Stimulated activated CD4-positive, alpha-beta T cell treated with anti-CD3 and anti-CD28 coated beads, Interleukin-1b, Interleukin-23, amount 100 ng/mL, for 1 hour (primary cell): ENCODE measurements at places on chromosomes 7 and 10.

GRCh38 chr7:15168489-15168888, 265.9 kb upstream of the DGKB start:
- no peak for DNase-seq

GRCh38 chr7:33485747-33486493, 356.6 kb downstream of the BBS9 start:
- no peak for DNase-seq

DNA sequence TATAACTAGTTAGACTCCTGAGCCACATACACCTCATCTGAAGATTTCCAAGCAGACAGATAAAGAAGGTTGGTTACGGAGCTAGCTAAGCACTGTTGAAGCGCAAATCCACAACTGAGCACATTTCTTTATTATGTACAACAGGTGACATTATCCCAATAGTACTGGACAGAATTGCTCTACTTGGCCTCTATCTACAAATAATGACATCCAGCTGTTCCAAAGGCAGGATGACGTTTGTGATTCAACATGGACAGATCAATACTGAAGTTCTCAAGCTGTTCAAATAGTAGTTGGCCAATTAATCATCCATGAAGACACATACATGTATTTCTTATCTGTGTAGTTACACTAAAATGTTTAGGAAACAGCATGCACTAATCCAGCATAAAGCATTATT, 101.0 kb downstream of the UBE2H start:
- DNase-seq: no peak

GRCh38 chr7:36677769-36678437, 46.4 kb downstream of the AOAH start:
- peak; percentile 47 for DNase-seq

GRCh38 chr10:10644676-10645385, 372.8 kb upstream of the CELF2 start:
- DNase-seq: no peak

GRCh38 chr7:54253036-54253373, 289.2 kb upstream of the VSTM2A start:
- no peak for DNase-seq

DNA sequence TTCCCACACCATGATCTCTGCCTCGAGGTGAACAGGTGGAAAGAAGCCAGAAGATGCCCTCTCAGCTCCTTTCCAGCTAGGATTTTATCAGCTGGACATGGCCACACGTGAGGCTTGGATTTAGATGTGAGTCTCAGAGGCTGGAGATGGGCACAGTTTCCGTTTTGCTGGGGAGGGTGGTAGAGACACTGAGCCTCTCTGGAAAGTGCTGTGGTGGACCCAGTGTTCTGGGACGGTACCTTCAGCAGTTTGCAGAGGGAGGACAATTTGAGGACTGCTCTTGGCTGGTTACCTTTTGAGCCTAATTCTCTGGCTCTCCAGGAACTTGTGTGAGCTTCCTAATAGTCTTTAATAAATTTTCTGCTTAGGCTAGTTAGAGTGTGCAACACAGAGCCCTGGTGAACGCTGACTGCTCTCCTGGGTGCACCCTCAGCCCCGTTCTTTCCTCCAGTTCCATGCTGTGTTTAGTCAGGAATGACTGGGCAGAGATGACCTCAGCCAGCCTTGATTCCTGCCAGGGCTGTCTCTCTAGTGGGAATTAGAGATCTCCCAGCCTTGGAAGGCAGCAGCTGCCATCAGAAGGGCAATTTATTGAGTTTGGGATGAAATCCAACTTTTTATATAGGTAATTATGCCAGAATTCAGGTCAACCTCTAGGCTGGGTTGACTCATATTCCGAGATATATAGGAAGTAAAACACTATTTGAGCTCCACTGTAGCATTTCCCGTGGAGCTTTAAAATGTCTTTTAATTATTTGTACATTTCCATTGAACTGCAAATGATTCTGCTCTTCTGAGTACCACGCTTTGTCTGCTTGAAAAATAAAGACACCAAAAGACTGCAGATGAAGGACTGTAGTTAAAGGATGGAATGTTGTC, 103.9 kb downstream of the GATA3 start:
- no peak for DNase-seq

DNA sequence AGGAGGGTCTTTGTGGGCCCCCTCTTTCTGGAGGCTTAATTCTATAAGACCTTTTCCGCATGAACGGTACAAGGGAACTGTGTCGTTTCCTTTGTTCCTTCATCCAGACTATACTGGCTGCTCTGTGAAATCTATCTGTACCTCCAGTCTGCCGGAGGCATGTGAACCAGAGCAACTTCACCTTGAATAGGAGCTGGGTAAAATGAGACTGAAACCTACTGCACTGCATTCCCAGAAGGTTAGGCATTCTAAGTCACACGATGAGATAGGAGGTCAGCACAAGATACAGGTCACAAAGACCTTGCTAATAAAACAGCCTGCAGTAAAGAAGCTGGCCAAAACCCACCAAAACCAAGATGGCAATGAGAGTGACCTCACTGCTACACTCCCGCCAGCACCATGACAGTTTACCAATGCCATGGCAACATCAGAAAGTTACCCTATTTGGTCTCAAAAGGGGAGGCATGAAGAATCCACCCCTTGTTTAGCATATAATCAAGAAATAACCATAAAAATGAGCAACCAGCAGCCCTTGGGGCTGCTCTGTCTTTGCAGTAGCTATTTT, 36.8 kb upstream of the INPP5F start:
- no peak for DNase-seq

DNA sequence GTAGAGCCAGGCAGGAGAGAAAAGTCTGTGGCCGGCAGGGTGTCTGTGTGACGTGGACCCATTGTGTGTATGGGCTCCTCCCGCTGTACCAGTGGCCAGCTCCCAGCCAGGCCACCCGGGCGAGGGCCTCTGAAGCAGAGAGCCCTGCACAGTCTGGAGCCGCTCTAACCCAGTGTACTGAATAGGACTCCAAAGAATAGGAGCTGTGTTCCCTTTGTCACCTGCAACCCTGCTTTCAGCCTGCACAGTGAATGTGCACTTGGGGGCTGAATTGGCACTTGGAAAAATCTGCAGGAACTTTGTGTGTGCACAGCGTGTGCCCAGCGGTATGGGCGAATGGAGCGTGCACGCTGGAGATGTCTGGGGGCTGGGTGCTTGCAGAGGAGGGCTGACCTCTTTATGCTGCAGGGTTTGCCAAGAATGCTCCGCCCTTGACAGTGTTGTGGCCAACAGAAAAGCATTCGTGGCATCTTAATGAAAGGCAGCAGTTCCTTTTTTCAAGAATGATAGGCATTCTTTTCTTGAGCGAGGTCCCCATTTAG, 216.2 kb downstream of the AUTS2 start:
- no peak for DNase-seq

DNA sequence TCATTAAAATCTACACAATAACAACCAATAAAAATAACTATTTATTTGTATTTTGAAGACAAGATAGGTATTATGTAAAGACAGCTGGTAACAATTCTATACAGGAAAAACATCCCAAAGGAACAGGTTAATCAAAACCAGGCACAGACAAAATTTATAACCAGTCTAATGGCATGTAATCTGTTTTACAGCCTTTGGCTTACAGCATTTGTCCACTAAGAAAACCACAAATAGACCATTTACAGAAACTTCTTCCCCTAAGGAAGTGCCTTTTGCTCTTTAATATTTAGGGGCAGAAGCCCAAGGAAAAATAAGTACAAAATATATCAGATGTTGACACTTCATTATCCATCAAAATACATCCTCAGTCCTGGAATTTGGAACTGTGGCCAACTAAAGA, 65.0 kb downstream of the SVIL start:
- no peak for DNase-seq

DNA sequence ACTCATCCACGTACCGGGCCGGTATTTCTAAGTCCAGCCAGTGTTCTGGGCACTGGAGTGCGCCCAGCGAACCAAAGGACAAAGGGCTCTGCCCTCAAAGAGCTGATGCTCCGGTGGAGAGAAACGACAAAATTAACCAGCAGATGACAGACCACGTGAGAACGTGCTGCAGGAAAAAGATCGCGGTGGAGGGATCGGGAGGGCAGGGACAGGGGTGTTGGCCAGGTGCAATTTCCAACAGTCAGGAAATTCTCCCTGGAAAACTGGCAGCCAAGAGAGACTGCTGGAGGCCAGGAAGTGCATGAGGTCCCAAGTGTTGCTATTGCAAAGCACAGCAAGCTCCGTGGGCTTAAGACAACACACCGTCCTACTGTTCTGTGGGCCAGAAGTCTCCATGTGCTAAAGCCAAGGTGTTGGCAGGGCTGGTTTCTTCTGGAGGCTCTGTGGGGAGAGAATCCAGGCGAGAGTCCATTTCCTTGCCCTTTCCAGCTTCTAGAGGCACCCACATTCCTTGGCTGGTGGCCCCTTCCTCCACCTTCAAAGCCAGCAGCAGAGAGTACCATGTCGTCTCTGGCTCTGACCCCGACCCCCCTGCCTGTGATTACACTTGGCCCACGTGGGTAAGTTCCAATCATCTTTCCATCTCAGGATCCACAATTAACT, 21.3 kb upstream of the AMZ1 start:
- DNase-seq: no peak

- no peak for DNase-seq
Measured at GRCh38 chr7:132915647-132916046, 166.2 kb downstream of the CHCHD3 start.

DNA sequence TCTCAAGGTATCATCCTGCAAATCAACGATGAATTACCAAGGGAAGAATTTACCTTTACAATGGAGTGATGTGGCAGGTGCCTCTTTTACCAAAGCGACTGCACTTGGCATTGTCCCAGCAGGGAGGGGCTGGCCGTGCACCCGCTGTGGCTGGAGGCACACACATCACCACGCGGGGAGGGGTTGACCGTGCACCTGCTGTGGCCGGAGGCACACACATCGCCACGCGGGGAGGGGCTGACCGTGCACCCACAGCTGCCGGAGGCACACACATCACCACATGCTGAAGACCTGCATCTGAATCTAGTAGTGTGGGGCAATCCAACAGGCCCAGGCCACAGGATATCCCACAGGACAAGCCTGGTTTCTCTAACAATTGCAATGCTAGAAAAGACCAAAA, 493.5 kb downstream of the DNAJB6 start:
- no peak for DNase-seq

- no peak for DNase-seq
Measured at GRCh38 chr10:12081470-12081869, 12.7 kb downstream of the DHTKD1 start.

- DNase-seq: no peak
Measured at GRCh38 chr10:93652857-93653256, 40.5 kb downstream of the PDE6C start.

DNA sequence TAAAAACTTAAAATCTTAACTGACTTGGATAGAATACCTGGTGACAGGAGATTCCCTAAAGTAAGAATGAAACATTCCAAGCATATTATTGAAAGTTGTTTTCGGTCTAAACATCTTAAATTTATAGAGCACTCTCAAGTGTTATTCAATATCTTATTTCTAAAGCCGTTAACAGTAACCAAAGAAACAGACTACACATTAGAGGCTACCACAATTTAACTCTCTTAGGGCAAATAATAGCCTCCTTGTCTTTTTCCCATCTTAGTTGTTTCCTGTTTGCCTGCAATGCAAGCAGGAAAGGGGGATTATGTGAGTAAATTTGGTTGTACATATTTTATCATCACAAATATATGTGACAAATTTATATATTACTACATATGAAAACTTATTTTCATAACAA, 31.4 kb downstream of the NAPEPLD start:
- no peak for DNase-seq

GRCh38 chr7:31104361-31105255, 52.5 kb downstream of the ADCYAP1R1 start:
- DNase-seq: no peak

GRCh38 chr10:5163487-5163886, 21.5 kb downstream of the AKR1C8 start:
- DNase-seq: no peak

DNA sequence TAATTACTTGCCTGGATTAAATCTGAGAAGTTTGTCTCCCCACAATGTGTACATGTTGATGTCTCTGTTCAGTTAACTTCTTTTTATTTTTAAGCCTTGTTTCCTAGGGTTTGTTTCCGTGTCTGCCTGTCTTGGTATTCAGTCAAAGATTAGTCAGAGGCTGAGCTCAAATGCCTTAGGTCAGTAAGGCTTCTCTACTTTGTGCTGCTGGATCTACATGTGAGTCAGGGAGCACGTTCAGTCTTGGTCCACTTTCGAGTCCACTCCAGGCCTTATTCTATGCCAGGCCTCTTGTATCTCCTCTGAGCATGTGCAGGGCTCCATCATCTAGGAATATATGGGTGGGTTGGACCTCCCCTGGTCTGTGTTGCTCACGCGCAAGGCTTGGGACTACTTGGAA, 93.3 kb upstream of the FZD8 start:
- DNase-seq: no peak
